HepG2 (cell line): ENCODE measurements at places on chromosomes 12 and 14. TPM values are rescaled to one million over a fixed set of nuclear protein-coding genes. Genes with fewer than 3 reads are reported as not detected.

- no peak for DNase-seq
Observed at GRCh38 chr14:104212206-104213095, 74.1 kb downstream of the KIF26A start.

DNA sequence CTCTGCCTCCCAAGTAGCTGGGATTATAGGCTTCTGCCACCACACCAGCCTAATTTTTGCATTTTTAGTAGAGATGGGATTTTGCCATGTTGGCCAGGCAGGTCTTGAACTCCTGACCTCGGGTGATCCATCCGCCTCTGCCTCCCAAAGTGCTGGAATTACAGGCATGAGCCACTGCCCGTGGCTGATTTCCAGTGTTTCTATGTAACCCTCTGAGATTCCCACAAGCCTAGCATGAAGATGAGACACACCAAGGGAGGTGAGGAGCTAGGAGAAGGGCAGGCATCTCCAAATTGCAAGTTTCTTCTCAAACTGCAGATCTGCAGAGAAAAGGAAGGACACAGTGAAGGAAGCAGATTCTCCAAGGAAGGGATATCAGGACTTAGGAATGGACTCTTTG, 125.0 kb downstream of the CACNA1C start:
- DNase-seq = no peak

The RASSF9 gene
- total RNA-seq = not detected in 2 replicates

The RITA1 gene
- 28.1 and 28.9 TPM in 2 replicates for total RNA-seq

- no peak for DNase-seq
Observed at GRCh38 chr12:3061059-3061458, 16.1 kb upstream of the TSPAN9 start.

The A2M gene
- 1,675 and 2,807 TPM in 2 replicates for total RNA-seq

- DNase-seq = no peak
Observed at GRCh38 chr14:70897464-70897863, 9.8 kb upstream of the PCNX1 start.

The BCL2L2 gene
- total RNA-seq = 26.6 and 28.1 TPM in 2 replicates

The PPFIA2 gene
- not detected in 2 replicates for total RNA-seq

The SLC25A47 gene
- total RNA-seq = 0.87 and 1.0 TPM in 2 replicates

The NANOG gene
- 0.24 TPM in 1 of 2 replicates, not detected in the other for total RNA-seq

- DNase-seq = peak; percentile 62
Observed at GRCh38 chr12:79555028-79555925, 135.5 kb downstream of the PAWR start.

DNA sequence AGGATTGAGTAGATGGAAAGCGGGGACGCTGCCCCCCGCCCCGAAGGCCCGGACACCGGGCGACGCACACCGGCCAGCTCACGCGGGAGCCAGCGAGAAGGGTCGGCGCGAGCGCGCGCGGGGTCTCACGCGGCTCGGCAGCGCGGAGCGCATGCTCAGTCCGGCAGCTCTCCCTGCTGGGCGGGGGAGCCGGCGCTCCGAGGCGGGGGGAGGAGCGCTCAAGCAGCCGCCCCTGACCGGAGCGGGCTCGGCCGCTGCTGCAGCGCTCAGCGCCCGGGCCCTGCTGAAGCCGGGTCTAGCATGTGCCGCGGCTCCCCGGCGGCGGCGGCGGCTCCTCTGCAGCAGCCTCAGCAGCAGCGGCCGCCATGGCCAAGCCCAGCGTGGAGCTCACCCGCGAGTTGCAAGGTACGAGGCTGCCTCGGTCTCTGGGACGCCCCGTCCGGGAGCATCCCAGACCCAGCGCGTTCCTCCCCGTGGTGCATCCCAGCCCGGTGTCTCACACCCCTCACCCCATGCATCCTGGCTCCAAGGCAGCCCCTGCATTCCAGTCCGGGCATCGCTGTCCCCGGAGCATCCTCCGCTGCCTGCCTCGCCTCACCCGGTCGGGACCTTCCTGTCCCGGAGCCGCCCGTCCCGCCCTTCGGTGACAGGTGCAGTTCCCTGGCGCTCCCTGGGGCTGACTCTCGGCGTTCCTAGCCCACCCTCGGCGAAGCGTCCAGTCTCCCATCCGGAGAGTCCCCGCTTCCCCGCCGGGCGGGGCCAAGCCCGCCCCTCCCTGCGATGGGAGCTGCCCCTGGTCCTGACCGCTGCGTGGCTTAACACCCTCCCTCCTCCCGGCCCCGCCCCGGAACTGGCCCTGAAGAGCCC, at the start of gene CARMIL3:
Gene CARMIL3, plus strand, starts transcription at position 221 of the 867 bp plus-strand sequence. Its CDS starts 145 bp downstream, at position 366.
- DNase-seq = peak; percentile 56

GRCh38 chr12:113346353-113346752, 11.4 kb upstream of the SLC8B1 start:
- DNase-seq = no peak

The FSCB gene
- total RNA-seq = not detected in 2 replicates

The EIF2S1 gene
- 246 and 389 TPM in 2 replicates for total RNA-seq

The PIANP gene
- total RNA-seq = not detected in 2 replicates

GRCh38 chr12:98591209-98591608, 2.3 kb upstream of the SLC25A3 start:
- DNase-seq = peak; percentile 31

- no peak for DNase-seq
Observed at GRCh38 chr14:74627076-74627475, 15.0 kb upstream of the LTBP2 start.

The ACSM4 gene
- not detected in 2 replicates for total RNA-seq

DNA sequence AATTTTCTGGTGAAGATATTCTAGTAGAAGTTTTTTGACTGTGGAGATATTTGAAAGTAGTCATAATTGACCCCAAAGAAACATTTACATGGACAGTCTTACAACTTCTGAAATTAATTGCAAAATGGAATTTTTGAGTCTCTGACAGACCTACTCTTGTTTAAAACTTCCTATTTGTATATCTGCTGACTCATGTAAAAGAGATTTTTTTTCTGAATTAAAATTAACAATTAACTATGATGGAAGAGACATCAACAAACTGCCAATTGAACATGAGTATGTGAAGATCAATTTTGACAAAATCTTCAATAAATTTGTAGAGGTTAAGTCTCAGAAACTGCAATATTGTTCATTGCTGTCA, 108.5 kb upstream of the MAX start:
- DNase-seq = no peak

The HSPA2 gene
- 0.27 and 0.28 TPM in 2 replicates for total RNA-seq

DNA sequence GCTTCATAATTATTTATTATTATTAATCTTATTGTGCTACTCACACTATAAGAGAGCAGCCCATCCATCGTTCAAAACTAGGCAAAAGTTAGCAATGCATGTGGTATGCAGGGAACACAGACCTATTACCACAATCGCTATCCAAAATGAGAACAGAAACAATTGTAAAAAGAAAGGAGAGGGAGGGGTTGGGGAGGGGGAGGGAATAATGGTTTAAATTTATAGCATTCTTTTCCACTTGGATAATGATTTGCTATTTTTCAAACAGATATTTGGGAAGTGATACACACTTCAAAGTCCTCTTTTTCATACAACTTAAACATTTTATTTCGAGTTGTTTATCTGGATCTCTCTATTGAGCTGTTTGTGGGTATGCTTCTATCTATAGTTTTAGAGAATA, 248.6 kb upstream of the SOX5 start:
- no peak for DNase-seq

GRCh38 chr12:95548539-95549391, 2.5 kb downstream of the USP44 start:
- DNase-seq = no peak

DNA sequence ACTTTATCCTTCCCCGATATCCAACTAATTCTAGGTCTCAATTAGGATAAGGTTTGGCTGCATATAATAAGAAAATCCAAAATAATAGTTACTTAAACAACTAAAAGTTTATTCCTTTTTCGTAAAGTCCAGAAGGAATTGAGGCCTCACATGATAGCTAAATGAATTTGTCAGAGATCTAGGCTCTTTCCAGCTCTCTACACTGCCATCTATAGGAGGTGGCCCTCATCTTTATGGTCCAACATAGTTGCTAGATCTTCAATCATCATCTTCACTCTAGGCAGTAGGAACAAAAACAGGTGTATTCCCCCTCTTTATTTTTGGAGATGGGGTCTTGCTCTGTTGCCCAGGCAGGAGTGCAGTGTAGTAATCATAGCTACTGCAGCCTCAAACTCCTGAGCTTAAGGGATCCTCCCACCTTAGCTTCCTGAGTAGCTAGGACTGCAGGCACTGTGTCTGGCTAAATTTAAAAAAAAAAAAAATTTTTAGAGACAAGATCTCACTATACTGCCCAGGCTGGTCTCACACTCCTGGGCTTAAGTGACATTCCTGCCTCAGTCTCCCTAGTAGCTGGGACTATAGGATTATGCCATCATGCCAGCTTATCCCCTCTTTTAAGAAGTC, 46.5 kb upstream of the SAV1 start:
- DNase-seq = peak; percentile 12

The TSHR gene
- total RNA-seq = not detected in 2 replicates

- DNase-seq = no peak
Observed at GRCh38 chr14:90603336-90603735, 206.5 kb downstream of the CALM1 start.

The MYH6 gene
- total RNA-seq = not detected in 2 replicates

The PMEL gene
- 0.35 and 0.49 TPM in 2 replicates for total RNA-seq

GRCh38 chr12:114656906-114657596, 26.9 kb downstream of the TBX3 start:
- peak; percentile 72 for DNase-seq

The SLC10A1 gene
- total RNA-seq = not detected in 2 replicates

- DNase-seq = no peak
Observed at GRCh38 chr14:102020058-102020971, 55.9 kb downstream of the DYNC1H1 start.

GRCh38 chr14:88831284-88831683, 6.8 kb downstream of the TTC8 start:
- no peak for DNase-seq

GRCh38 chr14:90820958-90821357, 4.7 kb upstream of the TTC7B start:
- DNase-seq = no peak

- no peak for DNase-seq
Observed at GRCh38 chr12:116325336-116325664, 47.8 kb upstream of the MED13L start.

The C1R gene
- 1.7 and 3.5 TPM in 2 replicates for total RNA-seq

The ABCD4 gene
- 20.4 and 47.5 TPM in 2 replicates for total RNA-seq

GRCh38 chr12:120071493-120072020, 45.0 kb downstream of the RAB35 start:
- DNase-seq = no peak

The PPM1H gene
- total RNA-seq = 38.1 and 42.0 TPM in 2 replicates

GRCh38 chr14:55298500-55298822, 27.2 kb downstream of the FBXO34 start:
- no peak for DNase-seq

DNA sequence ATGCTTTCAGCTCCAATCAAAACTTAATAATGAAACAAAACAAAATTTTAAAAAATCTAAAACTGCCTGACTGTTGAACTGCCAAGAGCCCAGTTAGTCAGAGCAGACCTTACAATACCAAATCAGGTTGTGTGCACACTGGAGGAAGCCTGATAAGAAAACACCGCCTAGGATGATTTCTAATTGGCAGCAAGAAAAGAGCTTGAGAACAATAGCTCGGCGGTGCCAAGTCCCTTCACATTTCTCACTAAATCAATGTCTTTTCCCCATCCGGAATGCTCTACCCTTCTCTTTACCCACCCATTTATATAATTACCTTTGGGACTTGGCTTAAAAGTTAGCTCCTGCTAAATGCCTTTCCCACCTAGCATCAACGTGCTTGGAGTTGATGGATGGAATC, 256.7 kb downstream of the C12orf75 start:
- no peak for DNase-seq

GRCh38 chr12:19596434-19597166, 157.3 kb downstream of the AEBP2 start:
- DNase-seq = no peak

The YBX3 gene
- 62.6 and 77.5 TPM in 2 replicates for total RNA-seq

The PRIMA1 gene
- 3.2 and 3.8 TPM in 2 replicates for total RNA-seq

DNA sequence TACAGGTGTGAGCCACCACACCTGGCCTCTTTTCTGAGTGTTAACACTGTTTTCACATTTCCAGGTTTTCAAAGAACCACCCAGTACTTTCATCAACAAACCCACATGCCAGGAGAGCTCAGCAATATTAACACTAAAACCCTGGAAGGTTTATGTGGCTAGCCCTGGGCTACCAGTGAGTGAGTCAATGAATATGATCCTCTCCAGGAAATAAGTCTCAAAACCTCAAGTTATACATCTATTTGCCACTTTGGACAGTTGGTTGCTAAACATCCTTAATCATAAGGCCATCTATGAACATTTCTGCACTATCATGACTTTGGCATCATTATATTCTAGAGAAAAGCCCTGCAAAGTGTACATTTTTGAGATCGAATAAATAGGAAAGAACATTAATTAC, 6.3 kb upstream of the CDKL1 start:
- no peak for DNase-seq

- DNase-seq = no peak
Observed at GRCh38 chr12:20620261-20620660, 74.9 kb upstream of the SLCO1C1 start.

The FAM222A gene
- total RNA-seq = 7.2 and 9.6 TPM in 2 replicates

The DENND5B gene
- total RNA-seq = 18.7 and 23.2 TPM in 2 replicates

The BATF gene
- total RNA-seq = 0.22 and 0.44 TPM in 2 replicates
